ENCODE measurements at places on chromosomes 7 and 10.

DNA sequence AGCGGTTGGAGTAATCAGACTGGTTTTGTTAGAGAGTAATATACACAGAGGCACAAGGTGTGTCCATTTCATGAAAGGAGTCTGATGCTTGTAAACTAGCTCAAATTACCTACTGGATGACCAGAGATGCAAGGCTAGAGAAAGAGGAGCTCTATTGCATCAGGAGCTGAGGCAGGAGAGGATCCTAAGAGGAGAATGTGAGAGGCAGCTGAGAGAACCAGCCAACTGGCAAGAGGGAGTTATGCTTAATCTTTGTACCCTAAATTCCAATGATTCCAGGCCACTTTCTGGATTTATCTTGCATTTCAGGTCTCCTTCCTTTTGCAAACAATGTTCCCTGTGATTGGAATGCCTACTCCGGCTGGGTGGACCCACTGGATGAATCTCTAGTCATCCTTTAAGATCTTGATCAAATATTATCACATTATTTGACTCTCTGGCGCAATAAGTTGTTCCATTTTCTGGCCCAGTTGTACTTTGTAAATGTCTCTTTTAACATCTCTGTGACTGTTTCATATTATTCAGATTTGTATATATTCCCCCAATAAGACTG lies 57.5 kb upstream of the PTPN12 start:
- no peak for DNase-seq

DNA sequence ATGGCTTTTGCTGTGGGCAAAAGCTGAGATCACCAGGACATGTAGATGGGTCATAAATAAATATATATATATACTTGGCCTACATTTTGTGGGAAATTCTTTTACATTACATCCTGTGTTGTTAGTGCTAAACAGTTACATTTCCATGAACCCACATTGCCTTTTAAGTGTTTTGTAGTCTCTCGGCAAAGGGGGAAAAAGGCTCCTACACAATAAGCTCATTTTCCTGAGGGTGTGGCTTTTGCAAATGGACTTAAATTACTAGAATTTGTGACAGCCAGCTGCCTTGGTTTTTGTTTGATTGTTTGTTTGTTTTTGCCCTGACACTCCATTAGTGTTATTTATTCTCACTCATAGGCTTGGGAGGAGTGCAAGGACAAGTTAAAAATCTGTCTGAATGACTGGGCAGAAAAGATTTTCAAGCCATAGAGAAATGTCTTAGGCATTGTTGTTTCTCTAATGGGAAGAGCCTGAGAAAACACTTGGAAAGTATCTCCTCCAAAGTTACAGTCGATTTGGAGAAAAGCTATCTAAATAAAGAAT lies 128.8 kb downstream of the DGKB start:
- no peak for DNase-seq

DNA sequence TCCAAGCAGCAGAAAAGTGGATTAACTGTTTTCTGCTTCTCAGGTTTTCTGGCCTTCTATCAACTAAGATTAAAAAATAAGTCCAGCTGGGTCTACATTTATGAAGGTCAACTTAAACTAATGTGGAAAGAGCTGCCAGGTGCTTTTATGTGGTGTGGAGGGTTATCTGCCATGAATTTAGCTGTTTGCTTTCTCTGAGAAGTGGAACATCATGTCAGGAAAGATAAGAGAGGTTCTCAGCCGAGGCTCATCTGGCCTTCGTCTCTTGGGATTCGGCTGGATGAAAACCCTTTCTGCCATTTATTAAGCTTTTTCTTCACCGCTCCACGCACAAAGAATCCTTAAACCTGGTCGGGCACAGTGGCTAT lies 5.5 kb downstream of the PTPRN2 start:
- no peak for DNase-seq

- DNase-seq: no peak
These were observed 22.9 kb downstream of the H2AZ2 start for GRCh38 chr7:44824894-44825526.

DNA sequence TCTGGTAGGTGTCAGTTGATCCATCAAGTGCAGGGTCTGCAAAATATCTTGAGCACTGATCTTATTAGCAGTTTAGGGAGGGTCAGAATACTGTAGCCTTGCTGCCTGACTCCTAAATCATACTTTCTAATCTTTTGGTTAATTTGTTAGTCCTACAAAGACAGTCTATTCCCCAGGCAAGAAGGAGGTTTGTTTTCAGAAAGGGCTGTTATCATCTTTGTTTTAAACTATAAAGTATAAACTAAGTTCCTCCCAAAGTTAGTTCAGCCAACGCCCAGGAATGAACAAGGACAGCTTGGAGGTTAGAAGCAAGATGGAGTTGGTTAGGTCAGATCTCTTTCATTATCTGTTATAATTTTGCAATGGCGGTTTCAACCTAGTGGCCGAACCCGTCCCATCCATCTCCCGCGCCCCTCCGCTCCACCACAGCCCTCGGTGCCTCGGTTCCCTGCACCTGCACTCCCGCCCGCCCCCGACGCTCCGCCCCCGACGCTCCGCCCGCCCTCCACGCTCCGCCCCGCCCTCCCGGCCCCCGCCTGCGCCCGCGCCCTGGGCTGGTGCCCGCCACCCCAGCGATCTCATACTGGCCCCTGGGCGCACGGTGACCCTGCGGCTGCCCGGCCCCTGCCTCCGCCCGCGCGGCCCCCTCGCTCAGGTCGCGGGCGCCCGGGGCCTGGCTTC lies at the start of gene ADCK2:
Gene ADCK2 (plus strand): TSS at position 564 of the 681 bp plus-strand sequence. CDS start 386 bp downstream, outside the sequence.
- DNase-seq: peak; percentile 60

DNA sequence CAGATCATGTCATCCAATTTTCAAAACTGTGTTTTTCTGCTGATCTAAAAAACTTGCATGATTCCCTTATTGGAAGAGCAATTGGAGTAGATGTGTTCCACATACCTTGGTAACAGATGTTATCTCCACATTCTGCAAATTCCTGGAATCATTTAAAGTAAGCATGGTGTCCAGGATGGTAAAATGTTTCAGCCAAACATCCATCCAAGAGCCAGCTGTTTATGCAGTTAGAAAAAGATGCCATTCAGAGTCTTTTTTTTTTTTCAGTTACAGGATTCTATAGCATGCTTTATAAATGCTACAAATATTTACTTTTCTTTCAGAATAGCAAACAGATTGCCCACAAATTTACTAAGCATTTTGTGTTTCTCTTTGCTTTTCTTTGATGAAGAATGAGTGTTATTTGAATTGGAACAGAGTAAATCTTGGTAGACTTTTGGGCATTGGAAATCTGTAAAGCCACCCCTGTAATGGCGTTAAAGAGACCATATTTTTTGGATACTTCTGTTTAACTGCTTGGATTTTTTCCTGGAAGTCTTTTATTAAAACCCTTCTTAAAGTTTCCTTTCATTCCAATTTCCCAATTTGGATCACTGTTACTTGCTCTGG lies 149.8 kb downstream of the GNAT3 start:
- no peak for DNase-seq

- no peak for DNase-seq
These were observed 1141.2 kb downstream of the SORCS1 start for GRCh38 chr10:106023329-106023728.

- DNase-seq: no peak
These were observed 8.7 kb upstream of the EN2 start for GRCh38 chr7:155449008-155449868.

- no peak for DNase-seq
These were observed 2.2 kb downstream of the STRIP2 start for GRCh38 chr7:129436335-129436923.

- DNase-seq: no peak
These were observed 113.4 kb upstream of the NUPR2 start for GRCh38 chr7:56229631-56230030.

DNA sequence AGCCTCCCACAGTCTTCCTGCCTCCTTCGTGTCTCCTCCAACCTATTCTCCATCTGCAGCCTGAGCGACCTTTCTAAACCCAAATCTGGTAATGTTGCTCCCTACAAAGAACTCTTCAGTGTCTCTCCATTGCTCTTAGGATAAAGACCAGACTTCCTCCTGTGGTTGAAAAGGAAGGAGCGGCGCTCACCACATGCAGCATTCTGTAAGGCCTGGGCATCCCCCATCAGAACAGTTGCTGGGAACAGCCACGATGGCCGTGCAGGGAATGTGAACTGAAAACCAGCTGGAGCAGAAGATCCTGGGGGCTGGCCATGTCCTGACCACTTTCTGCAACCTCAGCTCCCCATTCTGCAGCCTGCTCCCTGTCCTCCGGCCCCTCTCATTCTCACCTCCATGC lies 237.8 kb upstream of the ZMIZ1 start:
- DNase-seq: no peak

GRCh38 chr10:124589491-124590041 lies 127.9 kb downstream of the LHPP start:
- DNase-seq: no peak

DNA sequence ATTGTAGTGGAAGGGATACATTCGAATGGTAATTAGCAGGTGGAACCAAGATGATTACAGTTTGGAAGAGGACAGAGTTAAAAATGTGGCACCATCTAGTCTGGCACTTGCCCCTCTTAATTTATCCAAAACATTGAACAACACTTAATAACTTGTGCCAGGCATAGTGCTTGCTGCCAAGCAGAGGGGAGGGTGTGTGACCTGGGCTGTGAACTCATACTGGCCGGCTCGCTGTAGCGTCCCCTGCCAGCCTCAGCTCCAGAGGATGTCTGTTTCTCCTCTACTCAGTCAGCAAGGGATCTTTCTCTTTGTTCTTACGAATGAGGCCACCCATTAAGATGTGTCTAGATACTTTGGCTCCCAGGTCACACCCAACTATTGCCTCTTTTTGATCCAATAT lies 179.4 kb upstream of the INHBA start:
- DNase-seq: no peak

- no peak for DNase-seq
These were observed 68.1 kb upstream of the FOXK1 start for GRCh38 chr7:4613846-4614548.

- DNase-seq: no peak
These were observed 124.4 kb upstream of the STK17A start for GRCh38 chr7:43458330-43459018.

DNA sequence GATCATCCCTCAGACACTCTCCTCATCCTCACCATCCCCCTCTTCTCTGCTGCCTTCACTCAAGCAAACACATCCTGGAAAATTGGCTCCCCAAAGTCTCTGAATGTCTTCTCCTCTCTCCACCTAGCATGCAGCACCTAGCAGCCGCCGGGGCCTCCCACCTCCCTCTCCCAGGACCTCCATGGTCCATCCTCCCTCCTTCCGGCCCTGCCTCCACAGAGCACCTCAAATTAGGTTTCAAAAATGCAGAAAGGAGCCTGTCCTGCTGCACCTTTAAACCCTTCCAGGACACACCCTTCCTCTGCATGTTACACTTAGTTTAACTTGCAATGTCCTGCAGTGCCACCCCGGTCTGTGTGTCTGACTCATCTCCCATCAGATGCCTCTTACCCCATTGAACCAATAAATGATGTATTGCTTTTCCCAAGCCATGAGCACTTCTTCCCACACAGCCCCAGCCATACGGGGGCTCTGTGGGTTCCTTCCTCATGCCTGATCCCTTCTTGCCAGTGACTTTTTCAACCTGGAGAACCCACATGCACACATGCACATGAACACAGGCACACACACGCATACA lies 582.5 kb upstream of the MGMT start:
- no peak for DNase-seq

DNA sequence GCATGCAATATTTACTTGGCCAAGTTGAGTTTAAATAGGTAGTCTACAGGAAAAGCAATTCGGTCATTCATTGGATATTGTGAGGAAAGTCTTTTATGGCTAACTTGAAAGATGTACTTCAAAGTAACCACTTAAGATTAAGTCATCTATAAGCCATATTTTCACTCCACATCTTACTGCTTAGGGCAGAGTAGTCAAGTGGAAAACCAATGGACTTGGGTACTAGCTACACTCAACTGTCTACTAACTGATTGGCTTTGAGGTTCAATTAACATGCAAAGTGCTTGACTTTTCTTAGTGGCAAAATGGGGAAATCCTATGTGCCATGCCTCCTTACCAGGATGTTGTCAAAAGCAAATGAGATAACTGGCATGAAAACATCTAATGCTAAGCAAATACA lies 51.0 kb downstream of the CAV1 start:
- no peak for DNase-seq

GRCh38 chr10:110074758-110075671 lies 67.2 kb downstream of the ADD3 start:
- no peak for DNase-seq

GRCh38 chr10:7400068-7400715 lies 10.6 kb downstream of the SFMBT2 start:
- DNase-seq: no peak

DNA sequence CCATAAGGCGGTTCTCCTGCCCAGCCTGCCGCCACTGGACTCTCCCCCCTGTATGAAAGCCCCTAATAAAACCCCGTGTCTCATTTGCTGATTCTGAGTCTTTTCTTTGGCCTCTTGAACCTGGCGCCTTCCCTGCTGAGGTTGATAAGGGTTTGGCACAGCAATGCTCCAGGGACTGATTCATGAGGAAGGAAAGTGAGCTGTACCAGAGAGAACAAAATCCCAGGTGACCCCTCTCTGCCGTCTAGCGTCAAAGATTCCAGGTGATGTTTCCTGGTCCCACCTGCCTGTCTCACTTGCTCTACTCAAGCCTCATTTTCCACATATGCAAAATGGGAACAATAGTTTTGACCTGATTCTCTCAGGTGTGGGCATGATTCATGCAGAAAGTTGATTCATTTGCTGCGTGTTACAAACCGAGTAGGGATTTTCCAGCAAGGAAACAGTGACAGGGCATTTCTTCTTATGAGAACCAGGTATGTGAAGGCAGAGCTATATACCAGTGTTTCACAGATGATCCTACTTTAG lies 730.6 kb upstream of the IGFBP3 start:
- DNase-seq: no peak

DNA sequence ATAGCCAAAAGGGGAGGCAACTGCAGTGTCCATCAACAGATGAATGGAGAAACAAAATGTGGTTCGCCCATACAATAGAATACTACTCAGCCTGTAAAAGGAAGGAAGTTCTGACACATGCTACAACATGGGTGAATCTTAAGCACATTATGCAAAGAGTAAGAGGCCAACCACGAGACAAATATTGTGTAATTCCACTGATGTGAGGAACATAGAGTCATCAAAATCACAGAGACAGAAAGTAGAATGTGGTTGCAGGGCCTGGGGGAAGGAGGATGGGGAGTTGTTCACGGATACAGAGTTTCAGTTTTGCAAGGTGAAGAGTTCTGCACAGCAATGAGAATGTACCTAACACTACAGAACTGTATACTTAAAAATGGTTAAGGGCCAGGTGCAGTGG lies 13.7 kb upstream of the C10orf71 start:
- no peak for DNase-seq

GRCh38 chr10:68721673-68722335 lies 765 bp downstream of the CCAR1 start:
- no peak for DNase-seq

GRCh38 chr10:2893158-2893845 lies 174.0 kb upstream of the PFKP start:
- DNase-seq: no peak
